ENCODE measurements at places on chromosomes 5 and 9. TPM values are rescaled to one million over a fixed set of nuclear protein-coding genes. Genes with fewer than 3 reads are reported as not detected.
A peak's percentile ranks its signal among the peaks of the same experiment; 100 is the strongest.

DNA sequence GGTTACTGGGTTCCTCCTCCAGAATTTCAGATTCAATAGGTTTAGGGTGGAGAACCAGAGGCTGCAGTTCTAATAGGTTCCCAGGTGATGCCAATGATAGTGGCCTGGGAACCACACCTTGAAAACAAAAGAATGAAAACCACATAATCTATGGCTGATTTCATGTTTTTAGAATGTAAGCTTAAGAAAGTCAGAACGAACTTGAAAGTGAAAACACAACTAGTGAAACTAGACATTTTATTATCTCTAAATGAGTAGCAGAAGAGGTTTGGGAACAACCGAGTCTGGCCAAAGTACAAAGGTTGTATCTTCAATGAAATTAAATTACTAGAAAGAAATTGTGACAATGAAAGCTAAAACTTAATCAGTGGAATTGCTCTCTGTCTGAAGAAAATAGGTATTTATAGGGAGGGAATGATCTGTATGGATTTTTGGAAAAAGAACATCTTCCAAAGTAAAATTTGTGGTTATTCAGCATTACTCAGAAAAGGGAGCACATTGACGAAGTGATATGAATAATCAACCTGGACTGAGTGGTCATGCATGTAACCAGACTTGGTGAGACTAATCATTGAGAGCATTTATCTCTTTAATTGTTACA is 24.9 kb upstream of the CEP120 start:
- no peaks in the 10 kb centered on the region for H3K36me3 ChIP-seq
- DNase-seq: no peak
- H3K4me3 ChIP-seq: no peak overlapping the region
- no peak overlapping the region for H3K27ac ChIP-seq
- H3K4me1 ChIP-seq: no peaks in the 10 kb centered on the region

- peaks cover 12% of the 10 kb centered on the region for H3K27me3 ChIP-seq
- no peak overlapping the region for H3K27ac ChIP-seq
- DNase-seq: no peak
- H3K4me1 ChIP-seq: no peaks in the 10 kb centered on the region
- no peaks in the 10 kb centered on the region for H3K36me3 ChIP-seq
- H3K4me3 ChIP-seq: no peak overlapping the region
Observed at GRCh38 chr9:22010866-22011625, 1.9 kb upstream of the CDKN2B start.

GRCh38 chr9:132147331-132147730 is 14.5 kb upstream of the NTNG2 start:
- no peaks in the 10 kb centered on the region for H3K36me3 ChIP-seq
- no peak for DNase-seq
- no peak overlapping the region for H3K27ac ChIP-seq
- H3K27me3 ChIP-seq: no peaks in the 10 kb centered on the region

GRCh38 chr5:111787006-111787405 is 30.0 kb upstream of the NREP start:
- no peaks in the 10 kb centered on the region for H3K27me3 ChIP-seq
- no peak overlapping the region for H3K4me3 ChIP-seq
- no peaks in the 10 kb centered on the region for H3K4me1 ChIP-seq
- H3K36me3 ChIP-seq: no peaks in the 10 kb centered on the region

DNA sequence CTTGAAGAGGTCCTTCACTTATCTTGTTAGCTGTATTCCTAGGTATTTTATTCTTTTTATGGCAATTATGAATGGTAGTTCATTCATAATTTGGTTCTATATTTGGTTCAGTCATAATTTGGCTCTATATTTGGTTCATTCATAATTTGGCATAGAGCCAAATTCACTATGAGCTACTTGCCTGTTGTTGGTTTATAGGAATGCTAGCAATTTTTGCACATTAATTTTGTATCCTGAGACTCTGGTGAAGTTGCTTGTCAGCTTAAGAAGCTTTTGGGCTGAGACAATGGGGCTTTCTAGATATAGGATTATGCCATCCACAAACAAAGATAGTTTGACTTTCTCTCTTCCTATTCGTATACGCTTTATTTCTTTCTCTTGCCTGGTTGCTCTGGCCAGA is 142.2 kb downstream of the PLCXD3 start:
- no peaks in the 10 kb centered on the region for H3K4me1 ChIP-seq
- H3K4me3 ChIP-seq: no peak overlapping the region
- no peak for DNase-seq
- no peaks in the 10 kb centered on the region for H3K36me3 ChIP-seq
- no peak overlapping the region for H3K27ac ChIP-seq

DNA sequence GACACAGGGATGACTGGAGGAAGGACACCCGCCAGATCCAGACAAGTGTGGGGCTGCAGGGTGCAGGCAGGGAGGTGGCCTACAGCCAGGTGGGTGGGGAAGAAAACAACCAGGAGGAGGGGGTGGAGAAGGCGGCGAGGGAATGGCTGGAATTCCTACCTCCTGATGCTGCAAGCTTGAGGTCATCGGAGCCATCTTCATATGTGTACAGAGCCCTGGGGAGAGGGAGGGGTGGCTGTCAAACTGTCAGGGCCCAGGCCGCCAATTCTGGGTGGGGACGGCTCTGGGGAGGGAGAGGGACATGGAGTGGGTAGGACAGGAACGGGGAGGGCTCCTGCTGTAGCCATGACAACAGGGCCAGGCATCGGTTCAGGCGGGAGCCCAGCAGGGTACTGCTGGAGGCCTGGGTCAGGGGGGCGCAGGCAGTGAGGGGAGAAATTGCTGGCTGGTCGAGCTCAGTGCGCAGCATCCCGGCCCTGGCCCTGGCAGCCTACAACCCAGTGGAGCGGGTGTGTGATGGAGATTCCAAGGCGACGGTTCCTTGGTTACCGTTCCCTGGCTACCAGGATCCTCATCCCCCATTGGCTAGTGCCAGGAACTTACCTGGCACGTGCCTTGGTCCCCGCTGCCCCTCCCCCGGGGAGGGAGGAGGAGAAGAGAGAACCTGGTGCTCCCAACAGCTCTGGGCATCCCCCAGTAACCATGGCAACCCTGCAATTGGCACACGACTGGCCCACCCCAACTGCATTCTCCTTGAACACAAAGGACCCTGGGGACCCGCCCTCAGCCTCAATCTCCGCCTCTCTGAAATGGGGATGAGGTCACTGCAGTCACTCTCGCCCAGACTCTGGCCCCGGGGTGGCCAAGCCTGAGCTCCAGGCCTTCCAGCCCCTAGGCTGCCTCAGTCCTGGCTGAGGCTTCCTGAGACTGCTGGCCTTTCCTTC is 4.5 kb downstream of the DBN1 start:
- H3K36me3 ChIP-seq: no peaks in the 10 kb centered on the region
- no peak for DNase-seq
- H3K27me3 ChIP-seq: peaks cover 3% of the 10 kb centered on the region
- no peak overlapping the region for H3K4me3 ChIP-seq

GRCh38 chr9:86201474-86202337 is 57.8 kb downstream of the C9orf153 start:
- H3K4me3 ChIP-seq: no peak overlapping the region
- no peak for DNase-seq
- no peaks in the 10 kb centered on the region for H3K36me3 ChIP-seq
- H3K27me3 ChIP-seq: no peaks in the 10 kb centered on the region
- no peaks in the 10 kb centered on the region for H3K4me1 ChIP-seq
- H3K27ac ChIP-seq: no peak overlapping the region

DNA sequence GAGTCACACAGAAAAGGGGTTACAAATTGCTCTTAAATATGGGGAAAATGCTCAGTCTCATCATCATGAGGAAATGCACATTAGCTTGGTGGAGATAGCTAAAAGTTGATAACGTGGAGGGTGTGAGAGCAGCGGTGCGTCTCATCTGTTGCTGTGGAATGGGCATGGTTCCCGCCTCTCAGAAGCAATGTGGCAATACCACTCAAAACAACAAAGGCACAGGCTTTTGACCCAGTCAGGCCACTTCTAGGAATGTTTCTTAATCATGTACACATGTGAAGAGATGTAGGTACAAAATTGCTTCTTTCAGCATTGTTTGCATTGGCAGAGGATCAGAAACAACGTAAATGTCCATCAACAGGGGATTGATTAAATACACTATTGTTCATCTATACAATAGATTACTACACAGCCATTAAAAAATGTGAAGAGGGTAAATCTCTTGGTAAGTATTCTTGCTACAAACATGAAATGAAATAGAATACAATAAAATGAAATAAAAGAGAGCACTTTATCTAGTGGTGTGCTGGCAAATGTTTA is 212.6 kb upstream of the MSX2 start:
- H3K27ac ChIP-seq: no peak overlapping the region
- no peaks in the 10 kb centered on the region for H3K4me1 ChIP-seq
- no peaks in the 10 kb centered on the region for H3K27me3 ChIP-seq
- no peak for DNase-seq
- no peak overlapping the region for H3K4me3 ChIP-seq

DNA sequence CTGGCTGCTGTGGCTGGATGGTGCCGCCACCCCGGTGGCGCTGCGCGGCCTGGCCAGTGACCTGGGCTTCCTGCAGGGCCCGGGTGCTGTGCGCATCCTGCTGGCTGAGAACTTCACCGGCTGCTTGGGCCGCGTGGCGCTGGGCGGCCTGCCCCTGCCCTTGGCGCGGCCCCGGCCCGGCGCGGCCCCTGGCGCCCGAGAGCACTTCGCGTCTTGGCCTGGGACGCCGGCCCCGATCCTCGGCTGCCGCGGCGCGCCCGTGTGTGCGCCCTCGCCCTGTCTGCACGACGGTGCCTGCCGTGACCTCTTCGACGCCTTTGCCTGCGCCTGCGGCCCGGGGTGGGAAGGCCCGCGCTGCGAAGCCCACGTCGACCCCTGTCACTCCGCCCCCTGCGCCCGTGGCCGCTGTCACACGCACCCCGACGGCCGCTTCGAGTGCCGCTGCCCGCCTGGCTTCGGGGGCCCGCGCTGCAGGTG is 17.5 kb downstream of the CRB2 start:
- H3K27ac ChIP-seq: no peak overlapping the region
- H3K4me3 ChIP-seq: no peak overlapping the region
- DNase-seq: no peak
- H3K4me1 ChIP-seq: peaks cover 22% of the 10 kb centered on the region

GRCh38 chr9:20898885-20899554 is 132.4 kb downstream of the HACD4 start:
- H3K27ac ChIP-seq: no peak overlapping the region
- DNase-seq: no peak
- no peak overlapping the region for H3K4me3 ChIP-seq
- no peaks in the 10 kb centered on the region for H3K4me1 ChIP-seq
- H3K36me3 ChIP-seq: no peaks in the 10 kb centered on the region
- H3K27me3 ChIP-seq: no peaks in the 10 kb centered on the region

DNA sequence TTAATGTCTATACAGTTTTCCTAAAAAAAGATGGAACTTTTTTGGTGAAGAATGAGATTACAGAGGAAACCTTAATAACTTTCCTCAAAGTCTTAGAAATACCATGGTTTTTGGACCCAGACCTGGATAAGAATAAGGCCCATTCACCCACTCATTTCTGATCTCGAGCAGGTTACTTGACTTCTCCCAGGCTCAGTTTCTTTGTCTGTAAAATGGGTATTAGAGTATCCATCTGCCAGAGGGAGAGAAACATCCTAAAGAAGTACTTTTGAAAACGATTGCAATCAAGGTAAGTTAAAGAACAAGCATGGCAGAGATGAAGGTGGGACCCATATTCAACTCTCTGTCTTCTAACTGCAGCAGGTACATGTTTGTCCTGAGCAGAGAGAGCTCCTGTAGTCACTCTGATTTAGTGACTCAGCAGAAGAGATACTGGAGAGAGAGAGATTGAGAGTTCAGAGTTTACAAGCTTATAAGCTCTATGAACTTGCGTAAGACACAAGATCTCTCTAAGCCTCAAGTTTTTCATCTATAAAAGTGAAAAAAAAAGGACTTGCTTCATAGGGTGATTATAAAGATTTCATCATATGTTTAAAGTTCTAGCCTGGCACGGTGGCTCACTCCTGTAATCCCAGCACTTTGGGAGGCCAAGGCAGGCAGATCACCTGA is 379.4 kb upstream of the SGCD start:
- no peak for DNase-seq
- H3K4me3 ChIP-seq: no peak overlapping the region
- no peaks in the 10 kb centered on the region for H3K27me3 ChIP-seq
- no peaks in the 10 kb centered on the region for H3K36me3 ChIP-seq

GRCh38 chr5:74021126-74021525 is 395.1 kb downstream of the ARHGEF28 start:
- no peak for DNase-seq
- no peak overlapping the region for H3K27ac ChIP-seq
- H3K4me3 ChIP-seq: no peak overlapping the region
- no peaks in the 10 kb centered on the region for H3K4me1 ChIP-seq

DNA sequence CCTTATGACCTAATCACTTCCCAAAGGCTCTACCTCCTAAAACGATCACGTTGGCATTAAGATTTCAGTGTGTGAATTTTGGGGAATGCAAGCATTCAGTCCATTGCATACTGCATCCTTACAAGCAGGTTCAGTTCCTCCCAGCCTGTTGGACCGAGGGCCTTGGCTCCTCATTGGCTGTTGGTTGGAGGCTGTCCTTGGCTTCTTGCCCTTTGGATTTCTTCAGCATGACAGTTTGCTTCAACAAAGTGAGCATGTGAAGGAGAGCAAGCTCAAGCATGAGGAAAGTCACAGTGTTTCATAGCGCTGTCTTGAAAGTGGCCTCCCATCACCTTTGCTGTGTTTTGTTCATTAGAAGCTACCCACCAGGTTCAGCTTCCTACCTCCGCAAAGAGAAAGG is 109.5 kb downstream of the GADD45G start:
- H3K27me3 ChIP-seq: no peaks in the 10 kb centered on the region
- H3K36me3 ChIP-seq: no peaks in the 10 kb centered on the region
- DNase-seq: no peak
- H3K4me1 ChIP-seq: no peaks in the 10 kb centered on the region
- no peak overlapping the region for H3K27ac ChIP-seq

DNA sequence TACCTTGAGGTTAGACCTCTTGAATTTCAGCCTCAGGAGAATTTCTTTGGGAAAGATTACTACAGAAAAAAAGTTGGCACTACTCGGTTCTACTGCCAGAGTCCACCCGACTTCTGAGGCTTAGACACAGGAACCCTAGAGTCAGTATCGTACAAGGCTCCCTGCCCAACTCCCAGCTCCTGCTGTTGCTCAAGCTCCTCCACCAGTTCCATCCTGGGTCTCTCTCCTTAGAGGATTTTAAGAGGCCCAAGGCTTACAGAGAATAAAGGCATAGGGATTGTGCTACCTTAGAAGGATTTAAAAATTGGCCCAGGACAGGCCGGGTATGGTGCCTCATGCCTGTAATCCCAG is 29.0 kb upstream of the SSBP2 start:
- no peak for DNase-seq
- H3K27ac ChIP-seq: peak overlapping the region; percentile 75
- H3K4me1 ChIP-seq: peaks cover 3% of the 10 kb centered on the region
- H3K27me3 ChIP-seq: no peaks in the 10 kb centered on the region

GRCh38 chr5:109062664-109063063 is 315.0 kb downstream of the FER start:
- no peak overlapping the region for H3K4me3 ChIP-seq
- H3K27ac ChIP-seq: no peak overlapping the region
- no peak for DNase-seq
- H3K27me3 ChIP-seq: no peaks in the 10 kb centered on the region

The SLC46A2 gene
- not detected for total RNA-seq

The DAB2 gene
- 43.7 TPM for total RNA-seq

The ITK gene
- 1.4 TPM for total RNA-seq

The SCAMP1 gene
- total RNA-seq: 53.5 TPM

The PLPP7 gene
- total RNA-seq: 0.40 TPM

The TRIM14 gene
- total RNA-seq: 62.0 TPM

The SV2C gene
- total RNA-seq: 0.35 TPM
